Activated CD8-positive, alpha-beta memory T cell treated with anti-CD3 and anti-CD28 coated beads for 1 hour (primary cell): ENCODE measurements at places on chromosomes 12 and 14.

DNA sequence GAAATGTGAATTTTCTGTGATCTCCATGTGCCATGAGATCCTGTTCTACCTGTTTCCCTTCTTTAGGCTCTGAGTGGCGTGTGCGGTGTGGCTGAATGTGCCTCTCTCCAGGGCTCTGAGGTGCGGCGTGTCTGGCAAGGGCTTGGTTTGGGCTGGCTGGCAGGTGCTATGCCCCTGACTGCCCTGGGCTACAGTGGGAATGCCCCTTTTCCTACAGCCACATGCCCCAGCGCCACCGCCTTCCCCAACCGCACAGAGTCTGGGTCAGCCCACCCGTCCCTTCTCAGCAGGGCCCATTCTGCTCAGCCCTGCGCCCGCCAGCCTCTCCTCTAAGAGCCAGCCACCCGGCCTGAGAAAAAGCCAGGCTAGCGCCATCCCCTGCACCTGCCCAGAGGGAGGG is 24.7 kb downstream of the BTBD6 start:
- DNase-seq = no peak

DNA sequence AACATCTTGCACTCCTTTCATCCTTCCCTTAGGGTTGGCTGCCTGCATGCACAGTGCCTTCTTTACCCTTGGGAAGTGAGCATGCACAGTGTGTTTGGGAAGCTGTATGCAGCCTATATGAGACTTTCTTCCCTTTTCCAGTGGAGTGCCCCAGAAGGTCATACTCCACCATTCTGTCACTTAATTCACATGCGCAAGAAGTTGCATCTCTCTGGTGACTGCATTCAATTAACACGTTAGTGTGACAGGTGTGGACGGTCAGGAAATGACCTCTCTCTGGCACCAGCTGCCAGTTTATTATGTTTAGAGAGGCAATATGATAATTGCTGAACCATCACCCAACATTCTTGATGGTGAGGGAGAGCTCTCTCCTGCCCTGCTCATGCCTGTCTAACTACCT is 770.0 kb downstream of the FLRT2 start:
- no peak for DNase-seq

DNA sequence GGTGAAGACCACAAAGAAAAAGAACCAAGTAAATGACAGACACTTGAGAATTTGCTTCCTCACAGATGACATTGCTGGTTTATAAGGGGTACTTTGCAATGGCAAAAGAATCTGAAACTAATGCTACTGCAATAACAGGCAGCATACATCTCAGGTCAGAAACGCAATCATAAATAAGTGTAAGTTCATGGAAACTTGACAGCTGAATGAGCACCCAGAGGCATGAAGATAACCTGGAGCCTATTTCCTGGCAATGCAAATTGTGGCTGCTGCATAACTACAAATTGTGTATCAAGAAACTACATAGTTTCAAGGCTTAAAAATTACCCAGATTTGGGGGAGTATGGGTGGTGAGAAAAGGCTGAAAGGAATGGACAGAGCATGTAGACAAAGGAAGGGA is 8.5 kb upstream of the MYO1A start:
- DNase-seq = no peak

- DNase-seq = no peak
Observed at GRCh38 chr14:85142982-85143381, 387.0 kb upstream of the FLRT2 start.

DNA sequence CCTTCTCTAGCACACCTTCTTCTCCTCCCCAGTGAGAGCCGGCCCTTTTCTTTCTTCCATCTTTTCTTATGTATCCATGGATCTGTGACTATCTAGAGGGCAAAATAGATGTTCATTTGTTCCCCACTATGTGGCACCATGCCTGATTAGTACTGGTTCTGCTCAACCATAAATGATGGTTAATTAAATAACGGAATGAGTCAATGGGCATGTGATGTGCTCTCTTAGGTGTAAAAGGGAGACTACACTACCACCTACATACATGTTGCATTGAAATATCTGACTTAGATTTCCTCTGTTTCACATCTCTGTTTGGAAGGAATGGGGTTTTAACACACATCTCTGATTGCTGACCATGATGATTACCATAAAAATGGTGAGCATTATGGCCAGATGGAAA is 116.5 kb downstream of the BTG1 start:
- DNase-seq = no peak

GRCh38 chr12:85784096-85784720 is 52.0 kb downstream of the RASSF9 start:
- DNase-seq = no peak

GRCh38 chr12:80877721-80878265 is 59.9 kb downstream of the LIN7A start:
- DNase-seq = no peak

DNA sequence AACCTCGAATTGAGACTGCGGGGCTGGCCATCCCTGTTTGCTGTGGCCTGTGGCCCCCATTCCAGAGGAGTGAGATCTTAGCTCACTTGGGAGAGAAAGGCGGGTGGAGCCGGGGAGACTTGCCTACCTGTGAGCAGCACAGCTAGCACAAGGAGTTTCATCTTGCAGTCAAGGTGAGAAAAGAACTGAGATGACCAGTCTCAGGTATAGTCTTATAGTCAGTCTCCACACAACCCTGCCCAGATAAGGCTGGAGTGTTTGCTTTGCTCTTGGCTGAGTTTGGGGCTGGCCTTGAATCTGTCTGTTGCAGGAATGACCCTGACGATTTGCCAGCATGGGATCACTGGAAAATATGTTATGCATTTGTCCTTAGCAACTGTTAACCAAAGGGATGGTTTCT is at the start of gene PLA2G1B:
Gene PLA2G1B, minus strand, starts transcription at position 187 of the 400 bp plus-strand sequence. Its CDS starts 26 bp downstream, at position 161.
- no peak for DNase-seq

DNA sequence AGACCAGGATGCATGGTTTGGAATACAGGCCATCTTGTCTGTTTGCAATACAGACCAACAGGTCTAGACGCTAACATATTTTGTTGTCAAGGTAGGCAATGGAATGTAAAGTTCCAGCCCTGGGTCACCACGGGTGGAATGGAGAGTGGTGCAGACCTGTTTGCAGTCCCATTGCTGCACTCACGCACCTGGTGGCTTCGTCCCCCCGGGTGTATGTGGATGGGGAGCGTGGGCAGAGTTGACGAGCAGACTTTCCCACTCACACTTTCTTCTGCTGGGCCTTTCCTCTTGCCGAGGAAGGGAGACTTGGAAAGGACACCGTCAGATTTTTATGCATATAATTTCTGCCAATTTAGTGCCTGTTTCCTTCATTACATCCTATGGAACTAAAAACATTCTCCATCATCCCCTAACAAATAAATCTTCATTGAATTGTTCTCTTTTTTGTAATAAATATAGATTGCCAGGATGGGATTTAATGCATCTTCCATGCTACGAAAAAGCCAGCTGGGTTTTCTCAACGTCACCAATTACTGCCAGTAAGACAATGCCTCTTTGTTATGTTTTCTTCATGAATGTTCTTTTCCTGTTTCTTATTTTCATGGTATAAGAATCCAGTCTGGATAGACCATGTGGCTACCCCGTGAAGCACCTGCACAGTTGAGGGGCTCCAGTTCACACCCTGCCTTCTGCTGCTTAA is 15.2 kb downstream of the DCAF4 start:
- no peak for DNase-seq

DNA sequence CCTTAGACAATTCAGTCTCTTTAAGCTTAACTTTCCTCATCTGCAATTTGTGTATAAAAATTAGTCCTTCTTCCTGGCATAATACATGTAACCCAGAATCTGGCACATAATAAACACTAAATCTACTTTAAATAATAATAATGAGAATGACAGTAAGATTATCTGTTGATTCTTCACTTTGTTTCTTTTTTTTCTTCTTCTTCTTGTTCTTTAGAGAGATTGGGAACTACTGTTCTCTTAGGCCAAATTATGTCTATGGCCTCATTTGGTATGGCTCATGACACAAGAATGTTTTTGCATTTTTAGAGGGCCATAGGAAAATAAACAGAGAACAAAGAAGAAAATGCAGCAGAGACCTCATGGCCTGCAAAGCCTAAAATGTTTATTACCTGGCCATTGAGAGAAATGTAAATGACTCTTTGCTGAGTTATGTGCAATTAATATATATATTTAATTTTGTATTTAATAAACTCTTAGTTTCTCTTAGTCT is 275.8 kb downstream of the SLC6A15 start:
- DNase-seq = no peak

GRCh38 chr12:108856428-108857157 is 790 bp downstream of the SSH1 start:
- DNase-seq = peak; percentile 31

DNA sequence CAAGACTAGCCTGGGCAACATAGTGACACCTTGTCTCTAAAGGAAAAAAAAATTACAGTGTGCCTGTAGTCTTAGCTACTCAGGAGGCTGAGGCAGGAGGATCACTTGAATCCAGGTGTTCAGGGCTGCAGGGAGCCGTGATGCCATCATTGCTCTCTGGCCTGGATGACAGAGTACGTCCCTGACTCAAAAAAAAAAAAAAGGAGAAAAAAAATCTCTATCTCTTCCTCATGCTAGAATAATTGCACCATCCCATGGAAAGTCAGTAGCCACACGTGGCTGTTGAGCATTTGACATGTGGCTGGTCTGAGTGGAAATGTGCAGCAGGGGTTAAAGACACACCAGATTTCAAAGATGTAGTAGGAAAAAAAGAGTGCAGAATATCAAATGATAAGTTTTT is 3.8 kb downstream of the RILPL1 start:
- no peak for DNase-seq

DNA sequence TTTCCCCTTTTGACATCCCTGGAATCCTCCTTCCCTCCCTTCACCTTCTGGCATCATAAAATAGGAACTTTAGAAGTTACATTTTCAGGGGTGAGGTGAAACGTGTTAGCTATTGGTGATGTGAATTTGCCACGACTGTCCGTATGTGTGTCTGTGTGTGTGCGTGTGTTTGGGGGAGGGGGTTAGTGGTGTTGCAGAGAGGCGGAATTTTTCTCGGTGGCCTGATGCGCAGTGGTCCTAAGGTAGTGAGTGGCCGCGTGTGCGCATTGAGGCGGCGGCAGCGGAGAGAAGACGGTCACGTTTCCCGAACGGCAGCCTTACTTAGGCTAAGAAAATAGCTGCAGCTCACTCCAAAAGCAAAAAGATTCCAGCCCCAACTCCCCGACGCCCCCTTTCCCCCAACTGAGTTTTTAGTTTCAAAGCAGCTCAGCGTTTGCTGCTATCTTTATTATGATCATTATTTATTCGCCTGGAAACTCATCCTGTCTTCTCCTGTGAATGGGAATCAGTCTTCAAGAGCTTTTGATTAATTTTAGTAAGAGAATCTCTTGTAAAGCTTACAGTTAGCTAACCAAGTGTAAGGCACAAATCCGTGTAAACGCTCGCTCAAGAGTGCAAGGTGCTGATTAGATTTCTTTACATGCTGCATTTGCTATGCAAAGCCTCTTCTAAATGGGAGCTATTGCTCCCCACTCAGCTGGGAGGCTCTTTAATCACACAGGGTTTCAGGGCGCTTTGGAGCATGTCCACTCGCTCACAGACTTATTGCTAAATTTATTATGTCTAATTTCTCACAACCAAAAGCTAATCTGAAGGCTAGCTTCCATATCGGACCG is 4.7 kb downstream of the FLRT2 start:
- no peak for DNase-seq

GRCh38 chr12:108832208-108832607 is 25.2 kb downstream of the SSH1 start:
- DNase-seq = no peak

DNA sequence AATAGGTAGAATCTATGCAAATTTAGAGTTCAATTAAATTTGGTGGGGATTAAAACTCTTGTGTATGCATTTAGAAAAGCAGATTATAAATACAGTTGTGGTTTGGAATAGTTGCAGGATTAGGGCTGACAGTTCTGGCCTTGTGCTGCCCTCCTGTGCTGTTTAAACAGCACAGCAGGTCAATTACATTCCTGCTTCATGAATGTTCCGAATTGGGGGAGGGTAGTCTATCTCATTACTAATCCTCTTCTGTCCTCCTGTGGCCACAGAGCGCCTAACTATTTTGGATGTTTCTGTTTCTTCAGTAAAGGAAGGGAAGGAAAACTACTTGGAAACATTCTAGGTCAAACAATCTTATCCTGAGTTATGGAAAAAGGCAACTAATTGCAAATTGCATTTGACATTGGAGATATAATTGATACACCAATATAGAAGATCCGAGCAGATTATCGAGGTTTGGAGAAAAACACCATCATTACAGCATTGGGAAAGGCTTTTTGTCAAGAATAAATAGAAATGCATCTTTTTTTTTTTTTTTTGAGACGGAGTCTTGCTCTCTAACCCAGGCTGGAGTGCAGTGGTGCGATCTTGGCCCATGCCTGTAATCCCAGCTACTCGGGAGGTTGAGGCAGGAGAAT is 8.7 kb upstream of the GPR19 start:
- DNase-seq = no peak

- no peak for DNase-seq
Observed at GRCh38 chr12:58914457-58914856, 5.8 kb downstream of the LRIG3 start.
